CD4-positive, alpha-beta T cell treated with Interferon gamma for 1 hour (primary cell): ENCODE measurements at places on chromosomes 2 and 18.

DNA sequence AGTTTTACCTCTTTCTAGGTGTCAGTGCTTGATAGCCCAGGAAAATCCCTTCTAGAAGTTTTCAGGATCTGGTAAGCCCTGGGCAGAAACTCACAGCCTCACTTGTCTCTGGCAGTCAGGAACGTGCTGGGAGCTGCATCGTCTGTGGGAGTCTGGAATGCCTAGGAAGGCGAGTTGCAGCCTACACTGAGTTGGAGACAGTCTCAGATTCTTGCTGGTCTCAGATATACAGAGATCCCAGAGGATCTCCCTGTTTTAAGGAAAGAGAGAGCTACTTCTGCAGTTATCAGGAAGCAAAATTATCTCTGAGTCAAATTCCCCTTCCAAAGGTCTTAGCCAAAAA is 104.4 kb upstream of the CDC42EP3 start:
- no peak for DNase-seq

DNA sequence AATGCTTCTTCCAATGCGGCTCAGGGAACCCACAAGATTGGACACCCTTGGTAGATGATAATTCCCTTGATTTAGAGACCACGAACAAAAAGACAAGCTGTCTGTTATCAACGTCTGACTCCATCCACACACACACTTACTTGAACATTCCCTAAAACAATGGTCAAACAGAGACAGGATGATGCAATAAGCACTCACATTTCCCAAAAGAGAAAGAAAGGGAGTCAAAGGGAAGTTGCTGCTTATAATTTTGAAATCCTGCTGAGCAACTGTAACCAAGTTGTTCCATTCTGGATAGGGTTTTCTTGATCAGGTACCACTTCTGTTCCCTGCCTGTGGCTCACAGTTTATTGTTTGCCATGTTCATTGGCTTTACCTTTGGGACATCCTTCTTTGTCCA is 571.3 kb upstream of the CNTNAP5 start:
- no peak for DNase-seq

DNA sequence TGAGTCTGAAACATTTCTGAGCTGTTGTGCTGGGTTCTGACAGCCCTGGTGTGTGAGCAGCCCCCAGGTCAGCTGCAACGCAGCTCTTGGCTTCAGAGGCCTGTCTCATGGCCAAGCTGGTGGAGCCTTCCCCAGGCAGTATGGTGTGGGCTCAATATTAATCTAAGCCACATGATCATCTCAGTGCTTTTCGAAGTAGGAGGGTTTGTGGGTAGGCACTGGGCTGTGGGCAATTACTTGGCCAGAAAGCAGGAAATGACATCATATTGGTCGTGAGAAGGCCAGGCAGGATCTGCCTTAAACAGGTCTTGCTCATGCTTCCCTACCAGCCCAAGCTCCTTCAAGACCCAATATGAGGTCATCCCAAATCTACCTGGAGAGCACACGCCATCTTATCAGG is 26.9 kb downstream of the LOXHD1 start:
- no peak for DNase-seq

GRCh38 chr2:133972786-133973185 is 281.1 kb upstream of the MGAT5 start:
- no peak for DNase-seq

- DNase-seq = no peak
These were observed 41.5 kb downstream of the NCKAP5 start for GRCh38 chr2:133526530-133527300.

- DNase-seq = no peak
These were observed 63.6 kb upstream of the PGAP1 start for GRCh38 chr2:196990092-196990491.
